ENCODE measurements at places on chromosomes 7 and 10. TPM values are rescaled to one million over a fixed set of nuclear protein-coding genes. Genes with fewer than 3 reads are reported as not detected.

ANLN gene
- total RNA-seq = 21.5 TPM

RASSF4 gene
- total RNA-seq = 11.4 TPM

DLX6 gene
- not detected for total RNA-seq

STK31 gene
- under 0.01 TPM for total RNA-seq

NPTX2 gene
- under 0.01 TPM for total RNA-seq

ZNF804B gene
- total RNA-seq = not detected

C10orf105 gene
- under 0.01 TPM for total RNA-seq

HELLS gene
- 3.9 TPM for total RNA-seq

FEZF1 gene
- not detected for total RNA-seq

SFTPD gene
- not detected for total RNA-seq

ACTL6B gene
- not detected for total RNA-seq

ASB10 gene
- not detected for total RNA-seq

AS3MT gene
- 8.1 TPM for total RNA-seq

WNT8B gene
- total RNA-seq = not detected

SFRP4 gene
- total RNA-seq = 54.2 TPM

ZNF239 gene
- 6.2 TPM for total RNA-seq

DGKI gene
- 2.1 TPM for total RNA-seq

ADAM12 gene
- 33.9 TPM for total RNA-seq

C10orf67 gene
- total RNA-seq = under 0.01 TPM

URGCP gene
- 27.7 TPM for total RNA-seq

FERD3L gene
- not detected for total RNA-seq

CALN1 gene
- not detected for total RNA-seq

HECW1 gene
- total RNA-seq = 6.1 TPM
